ENCODE measurements at places on chromosomes 5 and 9.
A peak's percentile ranks its signal among the peaks of the same experiment; 100 is the strongest.

GRCh38 chr5:119427060-119427459, 25.2 kb upstream of the HSD17B4 start:
- DNase-seq, result no peak

GRCh38 chr5:126234563-126235195, 188.5 kb upstream of the GRAMD2B start:
- DNase-seq, result no peak

DNA sequence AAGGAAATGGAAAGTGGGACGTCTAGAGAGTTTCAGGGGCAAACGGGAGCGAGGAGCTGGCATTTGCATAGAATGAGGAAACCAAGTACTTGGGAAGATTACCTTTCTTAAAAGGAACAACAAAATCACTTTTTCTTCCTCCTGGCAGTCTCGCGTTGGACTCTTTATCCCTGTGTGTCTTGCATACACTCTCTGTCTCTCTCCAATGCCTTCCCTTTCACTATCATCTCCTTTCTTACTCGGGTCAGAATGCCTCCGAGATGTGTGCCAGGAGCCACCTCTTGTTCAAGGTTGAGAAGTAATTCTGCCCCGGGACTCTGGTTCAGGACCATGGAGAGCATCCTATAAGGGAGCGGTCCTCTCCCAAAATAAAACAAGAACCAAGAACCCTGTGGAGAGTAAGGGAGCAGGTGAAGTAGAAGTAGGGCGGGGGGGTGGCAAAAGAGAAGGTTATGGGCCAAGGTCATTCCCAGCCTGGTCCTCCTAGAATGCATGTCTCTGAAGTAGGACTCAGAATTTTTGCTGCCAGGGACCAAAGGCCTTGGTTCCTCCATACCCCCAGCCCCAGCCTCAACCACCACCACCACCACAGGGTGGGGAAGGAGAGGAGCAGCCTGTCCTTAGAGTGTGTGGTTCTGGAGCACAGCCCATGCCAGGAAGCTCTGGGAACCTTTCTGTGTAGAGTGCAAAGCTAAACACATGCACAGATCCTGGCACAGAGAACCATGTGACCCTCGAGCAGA, 72.1 kb upstream of the ARAP3 start:
- DNase-seq, result peak; percentile 13

DNA sequence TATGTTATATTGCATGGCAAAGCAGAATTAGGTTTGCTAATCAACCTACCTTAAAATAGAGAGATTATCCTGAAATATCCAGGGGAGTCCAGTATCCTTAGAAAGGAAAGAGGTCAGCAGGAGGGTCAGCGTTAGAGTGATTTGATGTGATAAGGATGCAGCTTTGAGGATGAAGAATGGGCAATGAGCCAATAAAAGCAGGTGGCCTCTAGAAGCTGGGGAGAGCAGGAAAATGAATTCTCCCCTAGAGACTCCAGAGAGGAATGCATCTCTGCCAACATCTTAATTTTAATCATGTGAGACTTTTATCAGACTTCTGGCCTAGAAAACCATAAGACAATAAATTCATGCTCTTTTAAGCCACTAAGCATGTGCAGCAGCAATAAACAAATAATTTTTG, 65.7 kb upstream of the SYK start:
- no peak for DNase-seq

- no peak for DNase-seq
These were observed 539 bp downstream of the POC5 start for GRCh38 chr5:75716715-75717081.

- peak; percentile 3 for DNase-seq
These were observed at the start of gene UBE2QL1 for GRCh38 chr5:6448622-6449464. Gene UBE2QL1 (plus strand): TSS chr5:6448859. CDS start chr5:6448894, 35 bp downstream.
